ENCODE measurements at places on chromosomes 2 and 18. TPM values are rescaled to one million over a fixed set of nuclear protein-coding genes. Genes with fewer than 3 reads are reported as not detected.

- H3K4me1 ChIP-seq: no peaks in the 10 kb centered on the region
- no peak overlapping the region for H3K4me3 ChIP-seq
- no peak overlapping the region for H3K27ac ChIP-seq
- DNase-seq: no peak
Measured at GRCh38 chr18:27595113-27595838, 410.2 kb upstream of the CHST9 start.

IL1R2 gene
- 152 TPM for total RNA-seq

DNA sequence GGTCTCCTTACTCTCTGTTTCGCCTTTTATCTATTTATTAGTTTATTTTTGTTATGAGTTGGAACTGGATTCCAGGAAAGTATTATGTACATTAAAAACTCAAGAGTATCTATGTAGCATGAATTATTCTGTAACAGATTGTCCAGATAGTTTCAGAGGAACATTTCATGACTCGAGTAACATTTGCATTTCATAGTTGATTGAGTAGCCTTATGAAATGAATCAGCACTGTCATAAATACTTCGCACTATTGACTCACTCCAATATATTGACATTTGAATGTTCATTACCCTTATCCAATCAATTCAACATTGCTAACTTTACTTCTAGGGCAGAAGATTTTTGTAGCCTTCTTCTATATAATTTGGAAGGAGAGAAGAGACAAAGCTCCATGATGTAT, 11.3 kb upstream of the VRK2 start:
- DNase-seq: no peak
- no peaks in the 10 kb centered on the region for H3K36me3 ChIP-seq
- H3K4me1 ChIP-seq: no peaks in the 10 kb centered on the region
- no peaks in the 10 kb centered on the region for H3K27me3 ChIP-seq
- no peak overlapping the region for H3K27ac ChIP-seq
- H3K4me3 ChIP-seq: no peak overlapping the region

PSMA8 gene
- total RNA-seq: not detected

DNA sequence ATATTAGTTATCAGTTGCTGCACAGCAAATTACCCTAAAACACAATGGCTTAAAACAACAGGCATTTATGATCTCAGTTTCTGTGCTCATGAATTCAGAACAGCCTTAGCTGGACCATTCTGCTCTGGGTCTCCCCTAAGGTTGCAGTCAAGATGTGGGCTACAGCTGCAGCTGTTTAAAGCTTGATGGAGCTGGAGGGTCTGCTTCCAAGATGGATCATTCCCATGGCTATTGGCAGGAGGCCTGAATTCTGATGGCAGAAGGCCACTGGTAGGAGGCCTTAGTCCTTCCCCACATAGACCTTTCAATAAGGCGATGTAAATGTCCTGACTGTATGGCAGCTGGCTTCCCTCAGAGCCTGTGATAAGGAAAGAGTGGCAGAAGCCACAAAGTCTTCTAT, 118.6 kb upstream of the SERPINE2 start:
- DNase-seq: no peak
- H3K27me3 ChIP-seq: no peaks in the 10 kb centered on the region
- no peaks in the 10 kb centered on the region for H3K4me1 ChIP-seq
- H3K36me3 ChIP-seq: no peaks in the 10 kb centered on the region
- no peak overlapping the region for H3K27ac ChIP-seq

SPRED2 gene
- 47.8 TPM for total RNA-seq

DNA sequence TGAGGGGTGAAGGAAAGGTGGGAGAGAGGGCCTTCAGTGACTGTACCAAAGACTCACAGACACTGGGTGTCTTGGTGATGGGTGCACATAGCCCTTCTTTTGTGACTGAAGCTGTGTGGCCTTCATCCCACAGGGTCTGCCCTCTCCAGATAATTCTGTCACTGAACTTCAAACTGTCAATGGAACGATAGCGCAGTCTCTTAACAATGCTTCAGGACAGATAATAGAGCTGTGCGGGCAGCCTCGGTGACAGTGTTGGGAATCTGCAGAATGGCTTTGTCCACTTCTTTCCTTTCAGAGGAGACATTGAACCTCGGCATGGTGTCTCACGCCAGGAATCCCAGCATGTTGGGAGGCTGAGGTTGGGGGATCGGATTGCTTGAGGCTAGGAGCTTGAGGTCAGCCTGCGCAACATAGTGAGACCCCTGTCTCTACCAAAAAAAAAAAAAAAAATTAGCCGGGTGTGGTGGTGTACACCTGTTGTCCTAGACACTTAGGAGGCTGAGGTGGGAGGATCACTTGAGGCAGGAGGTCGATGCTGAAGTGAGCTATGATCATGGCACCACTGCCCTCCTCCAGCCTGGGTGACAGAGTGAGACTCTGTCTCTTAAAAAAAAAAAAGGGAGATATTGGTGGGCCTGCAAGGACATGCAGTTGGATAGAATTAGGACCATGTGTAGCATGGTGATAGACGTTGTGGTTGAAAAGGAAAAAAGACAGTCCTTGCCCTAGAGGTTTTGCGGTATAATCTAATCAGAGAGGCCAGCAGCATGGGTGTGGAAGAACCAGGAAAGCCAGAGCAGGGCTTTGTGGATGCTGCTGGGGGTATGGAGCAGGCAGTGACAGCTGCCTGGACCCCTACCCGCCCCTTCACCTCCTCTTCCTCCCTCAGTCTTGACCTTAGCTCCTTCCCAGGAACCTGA, 91.4 kb downstream of the LDLRAD4 start:
- no peak overlapping the region for H3K4me3 ChIP-seq
- H3K27ac ChIP-seq: no peak overlapping the region
- no peaks in the 10 kb centered on the region for H3K27me3 ChIP-seq
- no peaks in the 10 kb centered on the region for H3K4me1 ChIP-seq

DNA sequence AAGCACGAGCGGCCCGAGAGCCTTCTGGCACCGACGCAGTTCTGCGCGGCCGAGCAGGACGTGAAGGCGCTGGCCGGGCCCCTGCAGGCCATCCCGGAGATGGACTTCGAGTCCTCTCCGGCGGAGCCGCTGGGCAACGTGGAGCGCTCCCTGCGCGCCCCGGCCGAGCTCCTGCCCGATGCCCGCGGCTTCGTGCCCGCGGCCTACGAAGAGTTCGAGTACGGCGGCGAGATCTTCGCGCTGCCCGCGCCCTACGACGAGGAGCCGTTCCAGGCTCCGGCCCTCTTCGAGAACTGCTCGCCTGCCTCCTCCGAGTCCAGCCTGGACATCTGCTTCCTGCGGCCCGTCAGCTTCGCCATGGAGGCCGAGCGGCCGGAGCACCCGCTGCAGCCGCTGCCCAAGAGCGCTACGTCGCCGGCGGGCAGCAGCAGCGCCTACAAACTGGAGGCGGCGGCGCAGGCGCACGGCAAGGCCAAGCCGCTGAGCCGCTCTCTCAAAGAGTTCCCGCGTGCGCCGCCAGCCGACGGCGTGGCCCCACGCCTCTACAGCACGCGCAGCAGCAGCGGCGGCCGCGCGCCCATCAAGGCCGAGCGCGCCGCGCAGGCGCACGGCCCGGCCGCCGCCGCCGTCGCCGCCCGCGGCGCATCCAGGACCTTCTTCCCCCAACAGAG, 70.4 kb downstream of the ARHGEF33 start:
- H3K4me1 ChIP-seq: no peaks in the 10 kb centered on the region
- DNase-seq: peak; percentile 73
- H3K27me3 ChIP-seq: no peaks in the 10 kb centered on the region
- no peak overlapping the region for H3K27ac ChIP-seq

- H3K4me3 ChIP-seq: no peak overlapping the region
- no peak overlapping the region for H3K27ac ChIP-seq
- H3K4me1 ChIP-seq: no peaks in the 10 kb centered on the region
- no peaks in the 10 kb centered on the region for H3K27me3 ChIP-seq
Measured at GRCh38 chr2:195451160-195451559, 205.9 kb upstream of the SLC39A10 start.

- H3K36me3 ChIP-seq: no peaks in the 10 kb centered on the region
- no peak overlapping the region for H3K27ac ChIP-seq
- no peaks in the 10 kb centered on the region for H3K27me3 ChIP-seq
- no peak overlapping the region for H3K4me3 ChIP-seq
Measured at GRCh38 chr18:77181950-77182707, 49.5 kb upstream of the MBP start.

GKN2 gene
- not detected for total RNA-seq

DNA sequence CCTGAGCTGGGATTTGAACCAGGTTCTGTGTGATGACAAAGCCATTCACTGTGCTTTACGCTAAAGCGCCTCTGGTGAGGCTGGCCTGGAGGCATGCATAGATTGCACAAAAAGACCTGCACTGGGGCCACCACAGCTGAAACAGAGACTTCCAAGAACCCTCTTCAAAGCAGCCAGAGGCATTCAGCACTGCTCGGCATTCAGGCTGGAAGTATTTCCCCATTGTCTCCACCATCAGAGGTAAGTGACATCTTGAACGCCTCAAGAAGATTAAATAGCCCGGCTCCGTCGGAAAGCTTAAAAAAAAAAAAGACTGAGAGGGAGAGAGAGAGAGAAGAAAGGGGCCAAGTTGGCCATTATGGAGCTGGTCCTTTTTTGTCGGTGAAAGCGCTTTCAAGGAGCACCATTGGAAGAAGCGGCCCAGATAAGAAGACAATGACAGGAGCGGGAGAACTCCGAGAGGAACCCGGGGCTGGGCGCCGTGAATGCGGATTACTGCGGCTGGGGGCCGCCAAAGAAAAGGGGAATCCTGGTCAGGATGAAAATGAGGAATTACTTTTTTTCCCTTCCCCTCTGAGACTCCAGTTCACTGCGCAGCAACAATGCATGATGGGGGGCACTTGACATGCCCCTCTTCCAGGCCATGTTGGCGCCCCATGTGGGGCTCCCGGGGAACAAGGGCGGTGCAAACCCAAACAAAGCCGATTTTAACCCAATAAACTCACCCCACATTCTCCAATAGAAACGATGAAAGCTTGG, 228.3 kb downstream of the MYCN start:
- H3K27ac ChIP-seq: no peak overlapping the region
- H3K4me1 ChIP-seq: no peaks in the 10 kb centered on the region
- DNase-seq: no peak

DNA sequence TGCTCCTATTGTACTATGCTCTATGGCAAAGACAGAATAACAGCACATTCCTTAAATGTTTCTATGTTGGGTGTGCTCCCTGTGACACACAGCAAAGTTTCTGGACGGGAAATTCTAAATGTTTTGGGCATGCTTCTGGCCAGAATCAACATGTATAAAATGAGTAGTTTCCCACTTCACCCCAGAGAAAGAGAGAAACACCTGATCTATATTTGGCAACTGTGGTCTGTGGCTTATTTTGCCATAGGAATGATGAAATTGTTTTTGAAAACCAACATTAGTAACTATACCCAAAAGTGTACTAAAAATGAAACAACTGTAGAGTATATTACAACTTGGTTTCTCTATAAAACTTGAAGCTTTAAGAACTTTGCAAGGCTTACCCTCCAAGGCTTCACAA, 89.1 kb downstream of the RAD51AP2 start:
- no peaks in the 10 kb centered on the region for H3K4me1 ChIP-seq
- DNase-seq: no peak
- H3K27me3 ChIP-seq: no peaks in the 10 kb centered on the region
- H3K36me3 ChIP-seq: no peaks in the 10 kb centered on the region

GALNT13 gene
- 0.40 TPM for total RNA-seq

GRCh38 chr18:55587418-55588110, 428 bp downstream of the TCF4 start:
- H3K36me3 ChIP-seq: no peaks in the 10 kb centered on the region
- H3K27ac ChIP-seq: peak overlapping the region; percentile 44
- no peaks in the 10 kb centered on the region for H3K4me1 ChIP-seq
- H3K4me3 ChIP-seq: peak overlapping the region; percentile 31

DNA sequence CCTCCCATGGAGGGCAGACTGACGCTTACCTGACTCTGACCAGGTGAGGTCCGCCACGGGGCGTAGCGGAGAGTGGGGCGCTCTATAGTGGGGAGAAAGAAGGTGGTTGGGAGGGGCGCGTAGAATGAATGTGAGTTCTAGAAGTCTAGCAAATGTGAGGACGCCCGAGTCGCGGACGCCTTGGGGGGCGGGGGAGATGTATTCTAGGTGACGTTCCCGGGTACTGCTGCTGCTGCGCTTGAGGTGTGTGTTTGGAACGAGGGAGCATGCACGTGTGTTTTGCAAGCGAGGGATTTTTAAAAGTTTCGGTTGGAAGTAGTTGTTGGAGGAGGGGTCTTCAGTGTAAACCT, 758 bp downstream of the RIF1 start:
- no peaks in the 10 kb centered on the region for H3K27me3 ChIP-seq
- no peaks in the 10 kb centered on the region for H3K4me1 ChIP-seq
- peak overlapping the region; percentile 90 for H3K4me3 ChIP-seq
- H3K36me3 ChIP-seq: no peaks in the 10 kb centered on the region
- H3K27ac ChIP-seq: peak overlapping the region; percentile 70

UGT1A10 gene
- 82.9 TPM for total RNA-seq

SH3RF3 gene
- total RNA-seq: 2.5 TPM

DNA sequence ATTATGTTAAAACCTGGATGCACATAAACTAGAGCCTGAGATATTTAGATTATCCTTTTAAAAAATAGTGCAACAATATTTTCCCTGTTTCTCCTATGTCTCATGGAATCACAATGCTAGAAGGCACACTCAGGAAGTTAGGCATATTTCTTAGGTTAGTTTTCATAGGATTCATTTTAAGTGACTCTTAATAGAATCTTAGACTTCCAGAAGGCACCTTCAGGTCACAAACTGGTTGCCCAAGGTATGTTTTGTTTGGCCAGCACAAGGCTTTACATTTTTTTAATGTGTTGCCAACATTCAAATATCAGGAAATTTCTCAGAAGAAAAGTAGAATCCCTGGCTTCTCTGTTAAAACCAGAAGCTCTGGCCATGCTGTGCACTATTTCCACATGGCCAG, 129.3 kb downstream of the LNPK start:
- no peak overlapping the region for H3K4me3 ChIP-seq
- H3K27ac ChIP-seq: no peak overlapping the region
- H3K36me3 ChIP-seq: no peaks in the 10 kb centered on the region
- DNase-seq: no peak

ZNF804A gene
- total RNA-seq: 0.13 TPM

DNA sequence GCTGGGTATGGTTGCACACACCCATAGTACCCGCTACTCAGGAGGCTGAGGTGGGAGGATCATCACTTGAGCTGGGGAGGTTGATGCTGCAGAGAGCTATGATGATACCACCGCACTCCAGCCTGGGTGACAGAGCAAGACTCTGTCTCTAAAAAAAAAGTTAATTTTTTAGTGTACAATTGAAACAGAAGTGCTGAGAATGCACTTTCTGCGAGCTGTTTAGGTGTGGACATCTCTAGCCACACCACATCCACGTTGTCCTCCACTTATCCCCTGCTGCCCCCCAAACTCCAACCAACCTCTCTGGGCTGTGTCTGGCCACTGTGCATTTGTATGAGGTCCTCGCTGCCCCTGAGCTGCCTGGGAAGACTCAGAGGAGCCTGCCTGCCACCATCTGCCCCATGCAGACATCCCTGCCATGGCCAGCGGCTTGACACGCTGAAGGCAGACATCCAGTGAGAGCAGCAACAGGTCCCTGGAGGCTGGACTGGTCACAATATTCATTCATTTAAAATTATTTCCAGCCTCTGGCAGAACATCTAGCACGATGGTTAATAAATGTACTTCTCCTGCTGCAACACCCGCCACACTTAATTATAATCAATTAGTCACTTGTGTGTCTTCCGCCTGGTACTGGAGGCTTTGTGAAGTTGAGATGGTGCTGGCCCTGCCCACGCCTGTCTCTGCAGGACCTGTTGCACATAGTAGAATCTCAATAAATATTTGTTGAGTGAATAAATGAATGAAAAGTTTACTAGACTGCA, 3.7 kb upstream of the AFF3 start:
- DNase-seq: no peak
- no peaks in the 10 kb centered on the region for H3K27me3 ChIP-seq
- H3K4me1 ChIP-seq: no peaks in the 10 kb centered on the region
- no peak overlapping the region for H3K4me3 ChIP-seq
- no peak overlapping the region for H3K27ac ChIP-seq
- H3K36me3 ChIP-seq: no peaks in the 10 kb centered on the region
